ENCODE measurements at places on chromosomes 5 and 9. TPM values are rescaled to one million over a fixed set of nuclear protein-coding genes. Genes with fewer than 3 reads are reported as not detected.

The PKD2L2 gene
- not detected for polyA plus RNA-seq

The SLC27A6 gene
- 0.37 TPM for polyA plus RNA-seq

The MAML1 gene
- 8.4 TPM for polyA plus RNA-seq

The NR4A3 gene
- polyA plus RNA-seq = 3.3 TPM

The GADD45G gene
- 161 TPM for polyA plus RNA-seq

The FOXI1 gene
- polyA plus RNA-seq = not detected

The C9orf153 gene
- not detected for polyA plus RNA-seq

The PRSS3 gene
- not detected for polyA plus RNA-seq

The CLTA gene
- polyA plus RNA-seq = 461 TPM

The ZNF474 gene
- 0.14 TPM for polyA plus RNA-seq

The KCNV2 gene
- polyA plus RNA-seq = not detected

The SLC46A2 gene
- not detected for polyA plus RNA-seq

The IRX1 gene
- 0.34 TPM for polyA plus RNA-seq

The CHSY3 gene
- polyA plus RNA-seq = not detected

The CCNI2 gene
- not detected for polyA plus RNA-seq

The MYMK gene
- not detected for polyA plus RNA-seq

Data from neural cell (in vitro differentiated cells).